ENCODE measurements at places on chromosomes 2 and 18.

DNA sequence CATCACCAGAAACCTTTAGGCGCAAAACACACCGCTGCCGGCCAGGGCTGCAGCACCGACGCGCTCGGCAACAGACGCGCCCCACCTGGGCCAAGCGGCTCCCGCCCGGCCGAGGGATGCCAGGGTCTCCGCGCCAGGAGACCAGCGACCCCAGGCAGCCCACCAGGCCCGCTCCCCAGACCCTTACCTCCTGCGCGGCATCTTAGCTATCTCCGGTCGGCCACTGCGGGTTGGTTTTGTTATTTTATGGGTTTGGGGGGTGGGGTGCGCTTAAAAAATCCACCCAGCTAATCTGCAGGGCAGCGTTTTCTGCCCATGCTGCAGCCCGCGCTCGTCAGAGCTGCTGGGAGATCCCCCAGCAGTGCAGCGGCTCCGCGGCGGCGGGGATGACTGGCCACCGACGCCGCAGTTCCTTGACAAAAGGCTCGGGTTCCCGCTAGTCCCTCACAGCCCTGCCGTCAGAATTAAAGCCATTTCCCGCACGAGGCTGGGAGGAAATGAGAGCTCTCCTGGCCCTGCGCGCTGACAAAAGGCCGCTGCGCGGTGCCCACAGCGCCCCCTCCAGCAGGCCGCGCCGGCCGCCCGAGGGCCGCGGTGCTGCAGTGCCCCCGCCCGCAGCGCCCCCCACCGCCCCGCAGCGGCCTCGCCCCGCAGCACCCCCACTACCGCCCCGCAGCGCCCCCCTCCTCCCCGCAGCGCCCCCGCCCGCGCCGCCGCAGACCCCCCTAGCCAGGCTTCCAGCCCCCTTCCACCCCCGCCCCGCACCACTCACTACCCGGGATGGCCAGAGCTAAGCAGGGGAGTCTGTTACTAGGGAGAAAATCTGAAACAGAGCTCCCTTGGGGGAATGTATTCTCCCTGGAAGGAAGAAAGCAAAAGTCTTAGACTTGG is at the start of gene ADD2:
TSS of gene ADD2 (minus strand) at position 502 of the 891 bp plus-strand sequence. CDS start 61,792 bp downstream, outside the sequence.
- DNase-seq = no peak

GRCh38 chr2:236943841-236944513 is 141.7 kb upstream of the COPS8 start:
- no peak for DNase-seq

- no peak for DNase-seq
Observed at GRCh38 chr18:78833833-78834232, 145.8 kb upstream of the SALL3 start.

DNA sequence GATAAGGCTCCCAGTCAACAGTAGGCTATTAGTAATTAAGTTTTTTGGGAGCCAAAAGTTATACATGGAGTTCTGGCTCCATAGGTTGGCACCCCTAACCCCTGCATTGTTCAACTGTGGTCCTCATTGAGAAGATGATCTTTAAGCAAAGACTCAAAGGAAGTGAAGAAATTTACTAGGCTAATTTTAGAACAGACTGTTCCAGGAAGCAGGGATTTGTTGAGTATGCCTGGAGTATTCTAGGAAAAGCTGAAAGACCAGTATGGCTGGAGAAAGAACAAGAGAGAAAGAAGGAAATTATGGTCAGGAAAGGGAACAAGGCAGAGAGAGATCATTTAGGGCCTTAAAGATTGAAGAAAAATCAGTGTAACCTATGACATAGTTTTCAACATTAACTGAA is 125.1 kb downstream of the PMAIP1 start:
- DNase-seq = no peak

DNA sequence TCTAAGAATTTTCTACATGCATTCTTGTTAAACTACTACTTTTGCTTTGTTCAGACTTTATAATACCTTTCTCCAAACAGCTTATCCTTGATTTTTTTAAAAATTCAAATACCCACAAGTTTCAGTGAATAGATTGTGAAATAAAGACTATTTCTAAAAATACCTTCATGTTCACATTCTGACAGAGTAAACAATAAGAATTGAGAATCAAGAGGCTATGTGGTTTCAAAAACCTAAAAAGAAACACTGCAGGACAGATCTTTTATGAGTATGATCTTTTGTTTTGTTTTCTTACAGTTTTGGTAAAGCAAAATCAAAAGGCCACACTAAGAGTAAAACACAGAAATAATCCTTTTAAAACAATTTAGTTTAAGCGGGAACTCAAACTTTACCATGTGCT is 21.2 kb downstream of the ALS2 start:
- no peak for DNase-seq

DNA sequence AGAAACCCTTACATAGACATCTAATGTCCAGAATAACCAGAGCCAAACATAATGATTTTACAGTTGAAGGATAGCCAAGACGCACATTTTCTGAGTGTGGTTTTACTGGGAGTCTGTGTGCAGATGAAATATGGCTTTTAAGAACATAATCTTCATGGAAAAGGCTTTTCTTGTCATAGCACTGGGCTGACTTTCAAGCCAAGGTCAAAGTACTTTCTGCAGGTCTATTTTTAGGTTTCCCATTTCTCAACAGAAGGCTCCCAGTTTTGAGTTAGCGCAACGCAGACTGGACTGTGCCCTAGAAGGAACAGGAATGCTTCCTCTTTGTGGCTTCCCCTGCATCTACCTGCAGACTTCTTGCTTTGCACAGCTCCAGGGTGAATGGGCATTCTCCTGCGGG is 92.3 kb upstream of the UPP2 start:
- DNase-seq = no peak

- no peak for DNase-seq
Observed at GRCh38 chr2:120779781-120780283, 44.2 kb downstream of the GLI2 start.

GRCh38 chr2:57760381-57760801 is 286.2 kb upstream of the VRK2 start:
- DNase-seq = no peak

GRCh38 chr18:42576124-42576523 is 539.4 kb downstream of the RIT2 start:
- DNase-seq = no peak

DNA sequence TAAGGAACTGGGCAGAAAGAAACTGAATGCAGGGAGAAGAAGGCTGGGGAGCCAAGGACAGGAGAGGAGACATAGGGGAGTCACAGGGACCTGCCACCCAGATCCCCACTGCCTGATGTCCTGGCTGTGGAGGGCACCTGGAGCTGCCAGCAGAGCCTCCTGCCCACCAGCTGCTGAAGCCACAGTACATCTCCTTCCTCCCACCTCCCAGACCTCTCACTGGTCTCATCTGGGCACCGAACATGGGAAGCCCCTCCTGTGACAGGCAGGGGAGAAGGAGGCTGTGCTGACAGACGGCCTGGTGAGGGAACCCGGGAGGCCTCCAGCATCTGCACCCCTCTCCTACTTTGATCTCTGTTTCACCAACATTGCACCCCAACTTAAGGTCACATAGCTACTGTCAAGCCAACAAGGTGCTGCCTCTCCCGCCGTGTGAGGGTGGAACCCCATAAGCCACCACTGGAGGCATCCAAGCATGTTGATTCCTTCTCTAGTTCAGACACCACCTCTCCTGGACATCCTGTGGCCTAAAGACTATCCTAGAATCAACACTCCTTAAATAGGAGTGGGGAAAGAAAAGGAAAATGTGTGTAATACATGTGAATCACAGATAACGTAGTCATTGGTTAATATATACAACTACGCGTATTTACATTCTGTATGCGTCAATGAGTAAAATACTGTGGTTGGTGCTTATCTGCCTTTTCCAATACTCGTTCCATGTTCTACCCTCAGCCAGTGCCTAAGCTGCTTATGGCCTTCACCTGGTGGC is 3.5 kb upstream of the RNPEPL1 start:
- DNase-seq = no peak

GRCh38 chr2:163369111-163369510 is 366.7 kb downstream of the FIGN start:
- no peak for DNase-seq

DNA sequence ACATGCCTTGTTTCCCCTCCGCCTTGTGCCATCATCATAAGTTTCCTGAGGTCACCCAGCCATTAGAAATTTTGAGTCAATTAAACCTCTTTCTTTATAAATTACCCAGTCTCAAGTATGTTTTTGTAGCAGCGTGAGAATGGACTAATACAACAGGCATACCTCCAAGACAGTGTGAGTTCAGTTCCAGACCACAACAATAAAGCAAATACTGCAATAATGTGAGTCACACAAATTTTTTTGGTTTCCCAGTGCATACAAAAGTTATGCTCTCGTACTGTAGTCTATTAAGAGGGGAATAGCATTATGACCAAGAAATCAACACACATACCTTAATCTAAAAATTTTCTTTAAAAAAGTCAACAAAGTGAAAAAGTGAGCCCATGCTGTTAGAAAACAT is 217.2 kb downstream of the NR4A2 start:
- DNase-seq = no peak

GRCh38 chr18:11398625-11399024 is 210.8 kb upstream of the SLC35G4 start:
- DNase-seq = no peak

GRCh38 chr2:65536596-65536995 is 104.2 kb upstream of the SPRED2 start:
- no peak for DNase-seq

- no peak for DNase-seq
Observed at GRCh38 chr2:237426517-237426916, 12.6 kb upstream of the COL6A3 start.

DNA sequence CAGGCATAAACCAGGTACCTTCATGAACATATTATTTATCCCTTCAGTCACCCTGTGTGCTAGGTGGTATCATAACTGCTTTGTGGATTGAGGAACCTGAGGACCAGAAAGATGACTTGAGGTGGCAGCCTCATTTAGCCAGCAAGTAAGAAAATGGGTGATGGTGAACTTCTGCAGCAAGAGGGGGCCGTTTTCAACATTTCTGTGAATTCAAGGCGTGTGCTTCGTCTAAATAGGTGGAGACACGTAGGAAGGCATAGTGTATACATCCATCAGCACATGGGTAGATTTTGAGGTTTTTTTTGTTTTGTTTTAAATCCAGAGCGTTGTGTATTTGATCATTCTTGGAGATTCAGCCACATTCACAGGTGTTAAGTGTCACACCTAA is 118.7 kb downstream of the SPTBN1 start:
- no peak for DNase-seq

DNA sequence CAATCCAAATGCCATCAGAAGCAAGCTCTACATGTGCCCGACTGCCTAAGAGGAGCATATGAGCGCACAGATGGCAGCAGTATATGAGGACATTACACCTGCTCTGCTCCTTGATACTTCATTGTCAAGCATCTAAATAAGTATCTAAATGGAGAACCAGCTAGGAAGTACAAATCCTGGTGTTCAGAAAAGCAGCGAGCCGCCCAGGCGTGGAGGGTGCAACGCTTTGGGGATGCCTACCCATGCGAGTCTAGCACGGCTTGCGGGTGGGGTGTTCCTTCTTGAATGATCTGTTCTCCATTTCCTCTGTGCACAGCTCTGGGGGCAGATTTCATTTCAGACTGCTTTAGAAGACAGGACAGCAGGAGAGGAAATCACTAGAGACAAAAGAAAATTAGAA is 63.0 kb upstream of the BCL2L11 start:
- DNase-seq = no peak

DNA sequence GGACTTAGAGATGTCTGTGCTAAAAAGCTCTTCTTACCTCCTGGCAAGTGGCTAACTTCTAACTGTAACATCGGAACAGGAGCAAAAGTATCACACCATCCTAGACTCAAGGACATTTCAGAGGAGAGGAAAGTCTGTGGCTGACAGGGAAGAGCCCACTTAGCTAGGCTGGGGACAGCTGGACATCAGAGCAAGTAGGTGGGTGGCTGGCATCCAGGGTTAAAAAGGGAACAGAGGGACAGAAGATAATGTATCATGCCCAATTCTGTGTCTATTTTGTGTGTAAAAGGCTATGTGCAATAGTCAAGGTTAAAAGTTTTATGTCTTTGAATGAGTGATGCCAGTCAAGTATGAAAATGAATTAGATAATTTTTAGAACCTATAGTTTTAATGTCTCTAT is 216.4 kb downstream of the GCA start:
- DNase-seq = no peak

- DNase-seq = no peak
Observed at GRCh38 chr2:190235101-190235500, 84.5 kb downstream of the HIBCH start.

GRCh38 chr2:186950694-186951093 is 101.7 kb upstream of the ZSWIM2 start:
- DNase-seq = no peak

GRCh38 chr2:27080140-27080469 is 1.7 kb downstream of the EMILIN1 start:
- no peak for DNase-seq

- DNase-seq = no peak
Observed at GRCh38 chr2:113160248-113160647, 13.5 kb upstream of the PSD4 start.

DNA sequence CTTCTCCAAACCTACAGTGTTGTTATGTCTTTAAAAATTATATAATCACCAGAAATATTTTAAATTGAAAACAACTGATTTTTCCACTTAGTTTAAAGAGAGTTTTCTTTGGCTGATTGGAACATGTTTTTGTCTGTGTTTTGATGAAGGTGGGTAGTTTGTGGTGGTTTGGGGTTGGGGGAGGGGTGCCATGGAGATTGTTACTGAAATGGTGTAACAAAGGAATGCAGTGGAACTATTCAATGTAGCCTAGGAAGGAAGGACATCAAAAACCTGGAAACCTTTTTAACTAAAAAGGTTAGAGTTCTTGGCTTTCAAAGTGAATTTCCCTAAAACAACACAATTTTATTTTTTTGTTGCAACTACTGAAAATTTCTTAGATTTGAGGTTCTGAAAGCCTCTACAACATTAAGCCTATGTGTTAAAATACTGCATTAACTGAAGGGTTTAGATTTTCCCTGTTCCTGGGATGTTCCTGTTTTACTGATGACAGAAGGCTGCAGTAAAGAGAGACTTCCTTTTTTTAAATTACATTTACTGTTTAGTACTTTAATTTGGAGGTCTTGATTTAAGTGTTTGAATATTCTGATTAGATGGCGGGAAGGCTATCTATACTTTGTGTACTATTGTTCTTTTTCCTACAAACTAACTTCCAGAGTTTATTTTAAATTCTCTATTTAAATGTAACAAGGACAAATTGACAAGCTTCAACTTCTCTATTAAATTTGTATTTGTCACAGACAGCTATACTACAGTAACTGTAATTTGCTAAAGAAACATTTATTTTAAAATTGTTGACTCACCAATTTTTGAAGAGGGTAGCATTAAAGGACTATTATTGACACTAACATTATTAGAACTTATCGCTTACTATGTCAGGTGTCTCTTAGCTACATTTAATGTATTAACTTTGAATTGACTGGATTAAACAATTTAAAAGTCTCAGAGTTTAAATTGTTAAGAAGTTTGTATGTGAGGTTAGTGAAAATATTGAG is 87.7 kb downstream of the LIMS1 start:
- no peak for DNase-seq
